Pericardium fibroblast (primary cell): ENCODE measurements at places on chromosomes 11 and 22. TPM values are rescaled to one million over a fixed set of nuclear protein-coding genes. Genes with fewer than 3 reads are reported as not detected.

PDXP gene
- total RNA-seq, result 12.9 and 17.4 TPM in 2 replicates

PANX2 gene
- 0.35 and 0.60 TPM in 2 replicates for total RNA-seq

KCNJ4 gene
- total RNA-seq, result under 0.01 and 0.09 TPM in 2 replicates

RIBC2 gene
- not detected in 2 replicates for total RNA-seq

OR5P2 gene
- not detected in 2 replicates for total RNA-seq

MOV10L1 gene
- 2.9 and 5.1 TPM in 2 replicates for total RNA-seq

CRYBA4 gene
- total RNA-seq, result not detected in 2 replicates

PANX3 gene
- total RNA-seq, result not detected in 2 replicates

MUC2 gene
- total RNA-seq, result not detected in 2 replicates

CBLIF gene
- not detected in 2 replicates for total RNA-seq

LRRC56 gene
- total RNA-seq, result 0.12 and 1.1 TPM in 2 replicates
